ENCODE measurements at places on chromosomes 6 and 20.

GRCh38 chr6:13554929-13555333 is 19.5 kb upstream of the SIRT5 start:
- peak; percentile 33 for DNase-seq

DNA sequence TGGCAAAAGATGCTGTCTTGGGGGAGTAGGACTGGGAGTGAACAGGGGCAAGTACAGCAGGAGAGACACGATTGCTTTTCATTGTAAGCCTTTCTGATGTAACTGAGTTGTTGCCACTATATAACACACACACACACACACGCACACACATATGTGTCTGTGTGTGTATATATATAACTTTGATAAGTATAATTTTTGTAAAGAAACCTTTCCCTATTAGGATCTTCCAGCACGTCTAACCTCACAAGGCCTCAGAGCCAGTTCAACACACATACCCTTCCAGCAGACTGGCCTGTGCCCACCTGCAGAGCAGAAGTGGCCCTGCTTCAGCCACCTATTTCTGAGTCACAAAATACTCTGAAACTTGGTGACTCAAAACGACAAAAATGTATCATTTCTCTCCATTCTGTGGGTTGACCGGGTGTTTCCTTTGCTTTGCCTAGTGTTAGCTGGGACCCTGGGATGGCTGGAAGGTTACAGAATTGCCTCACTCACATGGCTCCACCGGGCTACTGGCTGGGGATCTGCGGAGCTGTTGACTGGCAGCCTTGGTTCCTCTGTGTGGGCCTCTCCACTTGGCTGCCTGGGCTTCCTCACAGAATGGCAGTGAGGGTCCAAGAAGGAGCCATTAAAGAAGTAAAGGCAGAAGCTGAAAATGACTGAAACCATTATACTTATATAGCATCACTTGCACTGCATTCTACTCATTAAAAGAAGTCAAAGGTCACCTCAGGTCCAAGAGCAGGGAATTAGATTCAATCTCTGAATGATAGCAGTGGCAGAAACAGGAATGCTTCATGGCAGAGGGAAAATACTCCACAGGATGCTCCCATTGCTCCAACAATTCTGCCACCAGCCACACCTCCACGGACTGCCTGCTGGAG is 126.4 kb downstream of the BANF2 start:
- DNase-seq = peak; percentile 55

DNA sequence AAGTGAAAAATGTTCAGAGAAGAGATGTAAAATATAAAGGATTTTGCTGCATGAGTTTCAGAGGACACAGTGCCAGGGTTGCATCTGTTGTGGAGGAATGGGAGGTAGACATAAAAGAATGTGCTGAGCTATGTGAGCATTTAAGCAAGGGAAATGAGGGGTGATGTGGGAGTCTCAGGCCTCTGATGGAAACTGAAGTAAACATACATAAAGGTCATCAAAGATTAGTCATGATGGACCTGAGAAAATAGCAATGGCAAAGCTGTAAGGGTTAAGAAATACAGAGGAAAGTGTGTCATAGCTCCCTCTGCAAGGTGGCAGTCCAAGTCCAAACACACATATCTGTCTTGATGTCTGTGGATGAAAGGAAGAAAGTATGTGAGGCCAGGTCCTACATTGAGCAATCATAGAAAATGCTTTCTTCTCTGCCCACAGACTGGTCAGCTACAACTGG is 306.6 kb upstream of the ECI2 start:
- DNase-seq = peak; percentile 29

GRCh38 chr20:63847237-63848002 is 13.9 kb upstream of the ABHD16B start:
- no peak for DNase-seq

DNA sequence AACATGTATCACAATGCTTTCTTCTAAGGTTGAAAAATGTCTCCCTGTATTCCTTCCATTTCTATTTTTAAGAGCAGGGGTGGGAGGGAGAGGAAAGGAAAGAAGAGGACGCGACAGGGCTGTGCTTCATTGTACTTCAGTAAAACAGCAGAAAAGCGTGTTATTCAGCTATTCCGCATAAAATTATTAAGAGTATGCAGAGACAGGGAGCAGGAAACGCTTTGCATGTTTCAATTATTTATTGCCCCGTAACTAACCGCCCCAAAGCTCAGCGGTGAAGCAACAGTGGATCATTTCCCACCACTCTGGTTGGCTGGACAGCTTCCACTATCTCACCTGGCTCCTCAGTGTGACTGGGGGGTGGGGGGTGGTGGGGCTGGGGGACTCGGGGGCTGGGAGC is 188.9 kb downstream of the TTLL2 start:
- DNase-seq = no peak

- peak; percentile 53 for DNase-seq
Observed at GRCh38 chr6:24524805-24525204, 30.0 kb downstream of the ALDH5A1 start.

DNA sequence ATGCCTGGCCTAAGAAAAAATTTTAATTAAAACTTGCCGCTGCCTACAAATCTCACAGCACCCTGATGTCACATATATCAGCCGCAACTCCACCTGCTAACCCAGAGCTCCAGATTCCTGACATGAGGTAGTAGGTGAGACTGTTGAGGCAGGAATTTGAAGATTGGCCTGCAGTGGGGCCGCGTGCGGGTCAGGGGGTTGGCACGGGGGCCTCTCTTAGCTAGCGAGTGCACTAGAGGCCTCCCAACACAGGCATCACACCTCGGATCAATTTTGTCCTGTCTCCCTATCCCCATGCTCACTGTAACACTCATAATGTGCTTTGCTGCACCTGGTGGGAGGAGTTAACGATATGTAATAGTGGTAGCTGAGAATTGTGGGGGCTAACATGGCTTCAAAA is 349.8 kb downstream of the CDC5L start:
- no peak for DNase-seq

DNA sequence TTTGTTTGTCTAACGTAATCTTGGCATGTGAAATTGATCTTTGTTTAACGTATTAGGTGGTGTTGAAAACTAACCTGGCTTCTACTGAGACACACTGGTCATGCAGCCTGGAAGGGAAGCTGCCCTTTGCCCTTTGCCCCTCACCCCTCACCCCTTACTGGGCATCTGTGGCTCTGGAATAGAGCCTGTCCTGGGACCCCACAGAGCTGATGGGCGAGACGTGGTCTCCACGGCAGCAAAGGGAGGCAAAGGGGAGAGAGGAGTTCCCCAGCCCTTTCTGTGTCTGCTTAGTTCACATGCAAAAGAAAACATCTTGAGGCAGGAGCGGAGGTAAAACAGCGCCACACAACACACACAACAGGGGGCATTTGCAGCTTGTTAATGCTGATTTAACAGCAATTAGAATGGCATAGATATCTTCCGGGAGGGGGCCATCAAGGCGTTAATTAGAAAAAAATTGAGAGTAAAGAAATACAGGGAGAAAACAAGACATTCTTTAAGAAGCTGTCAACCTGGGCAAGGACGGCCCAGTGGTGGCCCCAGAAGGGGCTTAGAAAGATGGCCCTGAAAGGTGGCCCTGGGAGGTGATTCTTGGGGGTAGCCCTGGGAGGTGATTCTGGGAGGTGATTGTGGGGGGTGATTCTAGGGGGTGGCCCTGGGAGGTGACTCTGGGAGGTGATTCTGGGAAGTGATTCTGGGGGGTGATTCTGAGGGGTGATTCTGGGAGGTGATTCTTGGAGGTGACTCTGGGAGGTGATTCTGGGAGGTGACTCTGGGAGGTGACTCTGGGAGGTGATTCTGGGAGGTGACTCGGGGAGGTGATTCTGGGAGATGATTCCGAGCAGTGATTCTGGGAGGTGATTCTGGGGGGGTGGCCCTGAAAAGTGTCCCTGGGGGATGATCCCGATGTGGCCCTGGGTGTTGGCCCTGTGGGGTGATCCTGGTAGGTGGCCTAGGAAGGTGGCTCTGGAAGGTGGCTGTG is 44.5 kb upstream of the DACT2 start:
- no peak for DNase-seq

GRCh38 chr6:45447005-45447404 is 69.3 kb upstream of the SUPT3H start:
- DNase-seq = no peak

DNA sequence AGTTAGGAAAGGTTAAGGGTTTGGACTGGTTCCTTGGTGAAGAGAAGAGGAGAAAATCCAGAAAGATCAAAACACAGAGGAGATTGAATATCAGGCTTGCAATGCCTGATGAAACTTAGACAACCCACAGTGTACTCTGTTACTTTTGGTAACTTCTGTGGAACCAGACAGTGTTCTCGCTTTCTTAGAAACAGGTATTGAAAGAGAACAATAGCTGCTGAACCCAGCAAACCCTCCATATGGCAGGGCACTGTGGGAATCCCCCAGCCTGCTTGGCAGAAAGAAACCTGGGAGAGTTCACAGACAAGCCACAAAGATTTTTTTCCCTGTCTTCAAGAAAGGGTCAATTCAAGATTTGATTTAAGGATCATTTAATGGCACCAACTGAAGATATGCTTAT is 342.8 kb downstream of the FOXA2 start:
- DNase-seq = no peak

DNA sequence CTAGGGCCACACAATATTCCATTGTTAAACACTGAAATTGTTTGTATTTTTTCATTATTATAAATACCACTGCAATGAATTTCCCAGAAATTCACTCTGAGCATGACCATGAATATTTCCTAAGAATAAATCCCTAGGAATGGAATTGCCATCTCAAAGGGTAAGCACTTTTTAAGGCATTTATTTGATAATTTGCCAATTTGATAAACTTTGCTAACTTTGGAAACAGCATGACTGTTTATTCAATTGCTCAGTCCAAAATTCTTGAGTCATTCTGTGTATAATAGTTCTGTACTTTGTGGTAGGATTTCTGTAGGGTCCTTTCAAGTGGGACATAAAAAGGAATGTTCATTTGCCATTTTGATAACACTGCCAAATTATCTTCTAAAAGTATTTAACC is 44.2 kb upstream of the TOX2 start:
- DNase-seq = peak; percentile 57

DNA sequence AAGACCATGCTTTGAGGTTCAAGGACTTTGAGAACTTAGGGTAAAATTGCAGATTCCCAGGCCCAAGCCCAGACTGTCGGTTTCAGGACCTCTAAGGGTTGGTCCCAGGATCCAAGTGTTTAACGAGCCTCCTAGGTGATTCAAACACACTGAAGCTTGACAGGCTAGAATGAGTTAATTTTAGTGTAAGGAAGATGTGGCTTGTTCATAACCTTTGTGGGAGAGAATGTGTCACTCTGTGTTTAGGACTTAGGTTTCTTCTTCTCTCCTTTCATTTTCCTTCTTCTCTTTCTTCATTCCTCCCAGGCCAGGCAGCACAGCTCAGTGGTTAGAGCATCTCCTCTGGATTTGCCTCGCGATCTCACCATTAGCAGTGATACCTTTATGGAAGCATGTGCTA is 104.8 kb upstream of the KCNG1 start:
- no peak for DNase-seq
